ENCODE measurements at places on chromosomes 11 and 22.

- DNase-seq: no peak
These were observed 1.5 kb downstream of the PANX2 start for GRCh38 chr22:50171965-50172421.

- DNase-seq: no peak
These were observed 468.2 kb downstream of the MIAT start for GRCh38 chr22:27125539-27125938.

DNA sequence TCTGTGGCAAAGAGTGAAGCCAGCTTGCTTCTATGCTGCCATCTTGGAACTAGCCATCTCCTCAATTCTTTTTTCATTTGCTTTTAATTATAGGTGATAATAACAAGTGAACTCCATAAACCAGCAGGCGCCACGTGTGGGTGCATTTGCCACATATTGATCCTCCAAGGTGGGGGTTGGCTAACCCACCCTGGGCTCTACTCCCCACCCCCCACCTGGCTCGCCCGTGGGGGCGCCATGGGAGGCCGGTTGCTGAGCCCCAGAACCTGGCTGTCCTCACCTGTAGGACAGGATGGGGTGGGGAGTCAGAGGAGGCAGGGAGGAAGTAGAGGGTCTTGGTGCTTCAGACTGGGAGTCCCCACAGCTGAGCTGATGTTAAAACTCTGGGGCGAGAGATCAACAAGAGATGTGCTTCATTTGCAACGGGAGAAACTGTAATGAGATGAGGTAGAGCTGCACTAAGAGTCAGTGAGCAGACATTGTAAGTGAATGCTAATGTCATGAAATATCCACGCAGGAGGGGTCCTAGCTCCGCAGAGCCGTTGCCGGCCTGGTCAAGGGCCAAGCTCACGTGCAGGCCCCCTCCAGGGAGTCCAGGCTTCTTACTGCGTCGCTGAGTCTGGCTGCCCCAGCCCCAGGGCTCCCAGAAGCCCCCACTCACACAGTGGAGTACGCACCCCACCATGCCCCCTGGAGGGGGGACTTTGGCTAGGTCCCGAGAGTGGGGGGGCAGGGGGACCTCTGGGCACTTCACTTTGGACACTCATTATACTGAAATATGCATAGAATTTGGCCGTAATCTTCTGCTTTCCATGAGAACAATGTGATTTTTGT is 59.4 kb downstream of the BRD1 start:
- no peak for DNase-seq

GRCh38 chr11:69981119-69981784 is 96.9 kb upstream of the ANO1 start:
- DNase-seq: no peak

DNA sequence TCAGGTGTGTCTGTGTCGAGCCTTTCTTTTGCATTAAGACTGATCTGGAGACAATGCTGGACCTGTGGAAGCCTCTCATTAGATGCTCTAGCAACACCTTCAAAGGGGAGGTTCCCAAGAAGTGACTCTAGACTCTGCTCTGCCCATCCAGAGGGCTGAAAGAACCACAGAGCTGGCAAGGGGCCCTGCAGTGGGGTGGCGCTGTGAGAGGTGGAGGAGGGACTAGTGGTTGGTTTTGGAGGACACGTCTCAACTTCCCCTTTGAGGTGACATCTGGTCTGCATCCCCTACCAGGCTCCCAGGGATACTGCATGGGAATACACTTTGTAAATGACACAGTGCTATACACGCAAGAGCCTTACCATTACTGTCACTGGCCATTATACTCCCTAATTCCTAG is 34.2 kb upstream of the SYT13 start:
- no peak for DNase-seq

GRCh38 chr11:14544611-14545010 is 24.4 kb upstream of the PSMA1 start:
- DNase-seq: no peak

DNA sequence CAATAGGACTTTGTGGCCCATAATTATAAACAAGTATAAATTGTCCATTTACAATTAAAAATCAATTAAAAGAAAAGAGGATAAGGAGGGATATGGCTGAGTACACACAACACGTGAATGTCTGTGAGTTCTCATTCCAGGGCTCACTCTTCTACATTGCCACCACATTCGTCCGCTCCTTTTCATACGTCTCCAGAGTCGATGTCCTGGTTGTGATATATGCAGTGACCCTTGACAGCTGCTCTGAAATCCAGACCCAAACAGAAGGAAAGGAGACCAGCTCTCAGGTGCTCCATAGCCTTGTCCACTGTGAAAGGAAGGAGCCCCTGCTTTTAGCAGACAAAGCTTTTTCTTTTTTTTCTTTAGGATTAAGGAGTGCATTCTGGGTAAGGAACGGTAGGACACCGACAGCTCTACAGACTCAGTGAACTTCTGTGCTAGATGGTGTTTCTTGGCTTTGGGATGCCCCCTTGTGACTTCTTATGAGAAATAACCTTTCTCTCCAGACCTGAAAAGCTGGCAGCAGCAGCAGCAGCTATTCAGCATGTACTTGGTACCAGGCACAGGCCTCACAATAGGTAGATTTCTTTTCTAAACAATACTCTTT is 19.7 kb upstream of the DNAJB13 start:
- DNase-seq: peak; percentile 62

DNA sequence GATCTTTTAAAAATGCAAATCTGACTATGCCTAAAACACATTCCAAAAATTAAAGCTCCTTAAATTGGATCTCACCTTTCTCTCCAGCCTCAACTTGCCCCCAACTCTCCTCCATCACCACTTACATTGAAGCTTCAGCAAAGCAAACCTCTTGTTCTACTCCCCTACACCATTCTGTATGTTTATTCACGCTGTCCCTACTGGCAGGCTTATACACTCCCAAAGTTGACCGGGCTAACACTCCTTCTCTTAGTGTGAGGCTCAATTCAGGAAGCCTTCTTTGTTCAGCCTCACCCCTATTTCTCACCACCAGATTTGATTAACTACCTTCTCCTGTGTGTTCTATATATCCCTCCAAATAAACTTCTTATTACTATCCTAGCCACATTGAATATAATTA is 1.8 kb upstream of the GDPD4 start:
- no peak for DNase-seq

DNA sequence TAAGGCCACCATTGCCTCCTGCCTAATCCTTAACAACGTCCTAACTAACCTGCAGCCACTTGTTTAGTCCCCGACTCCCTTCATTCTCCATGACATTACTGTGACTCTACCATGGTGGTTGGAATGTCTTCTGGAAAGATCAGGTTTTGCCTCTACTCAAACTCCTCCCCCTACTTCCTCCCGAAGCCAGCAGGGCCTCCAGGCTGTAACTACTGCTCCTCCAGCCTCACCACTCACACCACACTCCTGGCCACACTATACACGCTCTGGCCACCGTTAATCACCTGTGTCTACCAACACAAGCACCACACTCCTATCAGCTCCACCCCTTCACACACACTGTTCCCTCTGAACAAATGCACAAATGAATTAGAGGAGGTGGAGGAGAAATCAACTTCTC is 69.2 kb downstream of the PACSIN2 start:
- DNase-seq: no peak
